ENCODE measurements at places on chromosomes 16 and 17. TPM values are rescaled to one million over a fixed set of nuclear protein-coding genes. Genes with fewer than 3 reads are reported as not detected.

The OR1F1 gene
- not detected for total RNA-seq

DNA sequence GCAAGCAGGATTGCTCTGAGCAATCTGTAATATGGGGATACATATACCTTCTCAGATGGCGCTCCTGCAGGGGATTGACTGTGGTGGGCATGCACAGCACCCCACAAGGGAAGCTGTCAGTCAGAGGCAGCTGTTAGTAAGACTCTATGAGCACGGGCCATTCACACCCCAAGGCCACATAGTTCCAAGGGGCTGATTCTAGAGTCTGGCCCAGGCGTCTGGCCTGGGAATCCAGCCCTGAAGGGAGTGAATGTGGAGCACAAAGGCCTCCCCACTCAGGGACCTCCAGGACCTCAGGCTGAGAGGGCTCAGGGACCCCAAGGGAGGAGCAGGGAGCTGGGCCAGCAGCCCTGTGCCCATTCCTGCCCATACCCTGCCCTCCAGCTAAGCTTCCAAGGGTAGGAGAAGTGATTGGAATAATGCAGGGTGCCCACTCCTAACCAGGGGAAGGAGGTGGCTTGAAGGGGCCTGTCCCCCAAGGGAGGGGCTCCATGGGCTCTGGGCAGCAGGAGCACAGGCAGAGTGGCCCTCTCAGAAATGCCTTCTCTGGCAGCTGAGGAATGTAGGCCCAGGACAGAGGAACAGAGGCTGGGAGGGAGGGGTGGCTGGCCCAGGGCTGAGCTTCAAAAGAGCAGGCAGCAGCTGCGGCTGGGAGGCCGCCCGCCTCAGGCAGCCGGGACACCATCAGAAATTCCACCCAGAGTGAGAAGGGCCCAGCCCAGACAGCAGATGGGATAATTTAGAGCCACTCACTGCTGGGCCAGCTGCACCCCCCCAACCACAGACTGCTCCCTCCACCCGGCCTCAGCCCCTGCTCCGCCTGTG lies 48.9 kb upstream of the MRPS23 start:
- peak; percentile 74 for DNase-seq

The SCN4A gene
- 2.2 TPM for total RNA-seq

GRCh38 chr16:54547052-54547451 lies 260.5 kb upstream of the IRX3 start:
- DNase-seq = no peak

DNA sequence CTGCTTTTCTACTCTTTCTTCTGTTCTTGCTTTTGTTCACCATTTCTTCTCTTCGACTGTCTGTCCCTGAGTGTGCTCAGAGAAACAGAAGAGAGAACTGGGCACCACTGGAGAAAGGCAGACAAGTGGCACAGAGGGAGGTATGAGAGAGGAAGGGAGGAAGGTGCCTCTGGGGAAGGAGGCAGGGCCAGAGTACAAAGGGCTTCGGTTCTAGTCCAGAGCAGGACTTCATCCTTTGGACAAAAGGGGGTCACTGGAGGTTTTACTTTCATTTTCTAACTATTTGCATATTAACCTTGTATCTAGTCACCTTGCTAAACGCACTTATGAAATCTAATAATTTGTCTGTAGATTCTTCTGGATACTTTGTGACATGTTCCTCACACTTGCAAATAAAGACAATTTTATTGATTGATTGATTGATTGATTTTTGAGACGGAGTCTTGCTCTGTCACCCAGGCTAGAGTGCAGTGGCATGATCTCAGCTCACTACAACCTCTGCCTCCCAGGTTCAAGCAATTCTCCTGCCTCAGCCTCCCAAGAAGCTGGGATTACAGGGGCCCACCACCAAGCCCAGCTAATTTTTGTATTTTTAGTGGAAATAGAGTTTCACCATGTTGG lies 13.5 kb downstream of the ITGB4 start:
- no peak for DNase-seq

The CTRB1 gene
- total RNA-seq = not detected

The SMYD4 gene
- total RNA-seq = 19.0 TPM

DNA sequence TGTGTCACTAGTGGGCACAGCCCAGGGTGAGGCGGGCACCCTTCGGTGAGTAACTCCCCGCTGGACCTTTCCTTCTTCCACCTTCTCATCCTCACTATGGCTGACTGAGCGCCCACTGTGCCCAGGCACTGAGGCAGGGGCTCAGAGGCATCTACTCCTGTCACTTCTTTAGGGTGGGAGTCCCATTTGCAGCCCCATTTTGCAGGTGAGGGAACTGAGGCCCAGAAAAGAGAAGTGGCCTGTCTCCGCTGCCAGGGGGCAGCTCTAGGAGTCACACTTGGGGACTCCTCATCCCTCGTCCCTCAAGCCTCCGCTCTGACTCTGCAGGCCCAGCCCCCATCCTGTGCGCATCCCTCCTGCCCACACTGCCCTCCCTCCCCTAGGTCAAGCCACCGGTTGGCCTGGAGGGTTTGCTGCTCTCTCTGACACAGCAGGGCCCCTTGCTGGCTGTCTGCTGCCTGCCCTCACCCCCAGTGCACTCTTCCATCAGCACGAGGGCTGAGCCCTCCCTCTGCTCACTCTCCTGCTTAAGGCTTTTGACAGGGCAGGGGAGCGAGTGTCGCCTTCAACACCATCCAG lies 62.4 kb downstream of the CNGB1 start:
- no peak for DNase-seq

- DNase-seq = no peak
Observed at GRCh38 chr16:81190667-81191066, 47.8 kb upstream of the BCO1 start.

GRCh38 chr16:72228014-72228413 lies 56.1 kb upstream of the PMFBP1 start:
- no peak for DNase-seq

GRCh38 chr16:12545297-12545610 lies 258.4 kb downstream of the CPPED1 start:
- no peak for DNase-seq

DNA sequence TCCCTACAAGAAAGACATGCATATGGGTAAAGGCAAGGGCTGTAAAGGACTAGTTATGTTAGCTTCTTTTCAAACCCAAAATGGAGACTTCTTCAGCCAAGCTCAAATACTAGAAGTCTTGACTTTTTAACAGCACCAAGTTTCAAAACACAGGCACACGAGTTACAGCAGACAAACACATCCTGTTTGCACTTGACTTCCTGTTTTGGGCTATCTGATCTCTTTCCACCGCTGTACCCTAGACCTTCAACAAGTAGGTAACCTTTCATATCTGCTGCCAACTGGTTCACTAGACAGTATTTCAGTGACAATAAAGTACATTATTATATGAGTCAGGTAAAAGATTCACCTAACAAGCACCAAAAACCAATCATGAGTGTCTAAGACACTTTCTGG lies 12.3 kb downstream of the RFFL start:
- DNase-seq = no peak

DNA sequence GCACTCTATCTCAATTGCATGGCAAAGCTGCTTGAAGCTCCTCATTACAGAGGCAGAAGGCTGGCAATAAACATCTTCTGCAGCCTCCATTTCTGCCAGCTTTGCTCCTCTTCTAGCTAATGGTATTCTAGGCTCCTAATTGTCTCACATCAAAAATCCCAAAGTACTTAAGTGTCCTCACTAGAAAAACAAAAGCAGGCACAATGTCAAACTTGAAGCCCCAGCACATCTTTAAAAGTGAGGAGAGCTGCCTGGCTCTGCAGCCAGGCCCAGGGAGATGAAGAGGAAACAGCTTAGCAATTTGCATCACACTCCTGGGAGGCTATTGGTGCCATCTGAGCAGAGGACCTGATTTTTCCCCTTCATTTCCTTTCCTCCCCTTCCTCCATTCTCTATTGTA lies 197.1 kb downstream of the KCNJ2 start:
- DNase-seq = no peak

The ALKBH5 gene
- 87.9 TPM for total RNA-seq

DNA sequence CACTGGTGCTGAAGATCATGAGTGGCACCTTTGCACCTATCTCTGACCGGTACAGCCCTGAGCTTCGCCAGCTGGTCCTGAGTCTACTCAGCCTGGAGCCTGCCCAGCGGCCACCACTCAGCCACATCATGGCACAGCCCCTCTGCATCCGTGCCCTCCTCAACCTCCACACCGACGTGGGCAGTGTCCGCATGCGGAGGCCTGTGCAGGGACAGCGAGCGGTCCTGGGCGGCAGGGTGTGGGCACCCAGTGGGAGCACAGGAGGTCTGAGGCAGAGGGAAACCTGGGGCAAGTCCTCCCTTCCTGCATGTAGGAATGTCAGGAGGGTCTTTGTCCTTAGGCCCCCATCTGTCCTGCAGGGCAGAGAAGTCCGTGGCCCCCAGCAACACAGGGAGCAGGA lies 6.5 kb upstream of the TRAF4 start:
- no peak for DNase-seq

The NPLOC4 gene
- total RNA-seq = 106 TPM

DNA sequence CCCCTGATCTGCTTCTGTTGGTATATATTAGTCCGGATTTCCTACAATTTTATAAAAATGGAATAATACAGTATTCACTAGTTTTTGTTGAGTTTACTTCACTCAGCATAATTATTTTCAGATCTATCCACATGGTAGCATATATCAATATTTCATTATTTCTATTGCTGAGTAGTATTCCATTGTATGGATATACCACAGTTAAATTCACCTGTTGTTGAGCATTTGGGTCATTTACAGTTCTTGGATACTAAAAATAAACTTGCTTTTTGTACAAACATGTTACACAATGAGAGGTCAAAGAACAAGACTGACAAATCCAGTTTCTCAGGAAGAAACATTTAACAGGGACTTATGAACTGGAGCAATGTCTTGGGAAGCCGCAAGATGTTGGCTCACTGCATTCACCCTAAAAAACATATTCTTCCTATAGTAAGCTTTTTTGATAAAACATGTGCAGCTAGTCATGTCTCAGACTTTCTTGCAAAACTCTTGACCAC lies 126.9 kb upstream of the HS3ST2 start:
- DNase-seq = no peak
